AG09319 (cell line): ENCODE measurements at places on chromosomes 2 and 18.

- DNase-seq, result no peak
Measured at GRCh38 chr18:70422391-70422965, 133.6 kb downstream of the SOCS6 start.

DNA sequence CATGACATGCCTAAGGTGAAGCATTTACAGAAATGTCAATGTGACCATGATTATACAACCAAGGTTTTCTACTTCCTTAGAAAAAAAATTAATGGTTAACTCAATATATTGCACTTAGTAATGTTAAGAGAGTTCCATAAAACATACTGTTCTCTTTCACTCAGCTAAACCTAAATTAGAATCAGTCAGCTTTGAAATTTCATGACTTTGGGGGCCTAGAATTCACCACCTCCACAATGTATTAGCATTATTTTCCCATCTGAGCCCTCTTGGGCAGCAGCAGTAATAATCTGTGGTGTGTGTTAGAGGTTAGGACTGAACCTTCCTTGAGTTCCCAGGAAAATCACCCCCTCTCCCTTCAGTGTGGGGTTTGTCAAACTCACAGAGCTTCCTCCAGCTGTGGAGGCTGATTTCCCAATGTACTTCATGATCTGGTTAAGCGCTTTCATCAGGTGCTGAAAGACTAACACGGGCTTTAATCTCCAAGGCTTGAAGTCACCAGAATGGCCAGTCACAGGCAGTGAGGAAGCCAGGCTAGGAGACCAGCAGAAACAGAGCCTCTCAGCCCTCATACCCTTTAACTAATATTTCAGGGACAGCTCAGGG lies 7.1 kb upstream of the UPP2 start:
- DNase-seq, result no peak

DNA sequence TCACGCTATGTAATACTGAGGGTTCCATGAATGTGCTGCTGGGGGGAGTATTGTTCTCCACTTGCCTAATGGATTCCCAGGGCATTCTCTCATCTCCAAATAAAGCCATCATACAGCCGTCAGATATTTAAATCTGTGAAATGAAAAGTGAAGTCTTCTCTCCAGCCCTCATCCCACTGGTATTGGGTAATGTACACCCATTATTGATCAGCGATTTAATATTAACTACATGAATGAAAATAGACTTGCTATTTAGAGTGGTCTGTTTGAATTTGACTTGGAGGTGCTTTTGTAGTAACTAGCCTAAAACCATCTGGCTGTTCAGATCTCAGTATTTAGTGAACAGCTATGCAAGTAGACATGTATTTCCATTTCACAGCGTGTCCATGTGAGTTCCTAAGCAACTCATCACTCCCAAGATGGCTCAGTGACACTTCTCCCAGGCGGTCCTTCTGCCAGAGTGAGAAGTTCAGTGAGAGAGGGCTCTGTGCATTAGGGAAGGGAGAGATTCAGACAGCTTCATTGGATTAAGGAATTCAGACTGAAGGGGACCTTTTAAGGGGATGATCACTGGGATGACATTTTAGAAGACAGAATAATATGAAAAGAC lies 140.7 kb downstream of the WDSUB1 start:
- DNase-seq, result no peak

- no peak for DNase-seq
Measured at GRCh38 chr18:24136967-24137373, 1.9 kb upstream of the CABYR start.

GRCh38 chr2:148538375-148538774 lies 106.2 kb upstream of the EPC2 start:
- no peak for DNase-seq
